ENCODE measurements at places on chromosomes 2 and 18.

- DNase-seq: no peak
These were observed 778 bp downstream of the BBS5 start for GRCh38 chr2:169480079-169480465.

- no peak for DNase-seq
These were observed 82.8 kb downstream of the TEX51 start for GRCh38 chr2:126981476-126981875.

- no peak for DNase-seq
These were observed 176.5 kb upstream of the SOX11 start for GRCh38 chr2:5515693-5516092.

DNA sequence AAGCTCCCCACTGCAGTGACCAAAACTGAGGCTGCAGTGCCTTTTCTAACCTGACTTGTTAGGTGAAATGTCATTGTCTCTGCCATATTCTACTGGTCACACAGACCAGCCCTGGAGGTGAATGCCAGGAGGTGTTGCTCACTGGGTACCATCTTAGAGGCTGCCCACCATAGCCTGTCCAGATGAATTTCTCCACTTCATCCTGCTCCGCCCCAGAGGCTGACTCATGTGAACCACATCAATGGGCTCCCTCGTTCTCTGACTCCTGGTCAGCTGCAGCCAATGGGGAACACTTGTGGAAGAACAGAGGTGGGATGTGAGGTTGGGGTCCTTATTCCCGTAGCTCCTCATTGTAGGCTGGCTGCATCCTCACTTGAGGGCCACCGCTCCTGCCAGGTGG lies 3.4 kb upstream of the NARS1 start:
- DNase-seq: no peak

DNA sequence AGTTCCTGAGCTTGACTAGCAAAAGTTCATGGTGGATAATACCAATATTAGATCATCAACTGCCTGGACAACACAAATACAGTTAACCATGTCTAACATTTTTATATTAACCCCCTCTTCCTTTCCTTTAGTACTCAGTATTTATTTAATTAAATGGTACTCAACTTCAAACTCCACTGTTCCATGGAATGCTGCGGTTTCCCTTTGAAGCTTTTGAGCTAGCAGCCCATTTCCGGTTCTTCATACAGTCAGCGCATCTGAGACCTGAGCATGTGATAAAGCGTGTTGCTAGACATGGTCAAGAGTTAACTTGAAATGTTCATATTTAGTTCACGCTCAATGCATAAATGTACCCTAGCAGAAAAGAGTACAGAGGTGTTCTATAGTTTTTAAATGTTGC lies 278.4 kb downstream of the ALPK2 start:
- DNase-seq: no peak

- DNase-seq: no peak
These were observed 13.4 kb upstream of the HPCAL1 start for GRCh38 chr2:10289352-10289751.

GRCh38 chr2:53877556-53877955 lies 17.8 kb upstream of the GPR75 start:
- no peak for DNase-seq

DNA sequence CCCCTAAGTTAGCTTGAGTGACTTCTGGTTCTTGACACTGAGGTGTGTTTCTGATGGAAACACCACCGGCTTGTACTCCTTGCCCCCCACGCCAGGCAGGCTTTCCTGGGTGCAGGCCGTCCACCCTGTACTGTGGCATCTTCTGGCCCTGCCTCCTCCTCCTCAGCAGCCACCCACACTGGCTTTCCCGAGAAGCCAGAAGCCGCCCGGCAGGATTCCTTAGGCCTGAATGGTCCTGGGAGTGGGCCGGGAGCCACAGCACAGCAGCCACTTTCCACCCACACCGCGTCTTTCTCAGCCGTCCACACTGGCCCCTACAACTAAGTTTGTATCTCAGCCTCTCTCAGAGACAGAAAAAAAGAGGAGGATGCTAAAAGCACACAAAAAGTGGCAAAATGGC lies 2.1 kb upstream of the HSBP1L1 start:
- no peak for DNase-seq

- no peak for DNase-seq
These were observed 805.1 kb downstream of the RNF144A start for GRCh38 chr2:7722212-7722910.

DNA sequence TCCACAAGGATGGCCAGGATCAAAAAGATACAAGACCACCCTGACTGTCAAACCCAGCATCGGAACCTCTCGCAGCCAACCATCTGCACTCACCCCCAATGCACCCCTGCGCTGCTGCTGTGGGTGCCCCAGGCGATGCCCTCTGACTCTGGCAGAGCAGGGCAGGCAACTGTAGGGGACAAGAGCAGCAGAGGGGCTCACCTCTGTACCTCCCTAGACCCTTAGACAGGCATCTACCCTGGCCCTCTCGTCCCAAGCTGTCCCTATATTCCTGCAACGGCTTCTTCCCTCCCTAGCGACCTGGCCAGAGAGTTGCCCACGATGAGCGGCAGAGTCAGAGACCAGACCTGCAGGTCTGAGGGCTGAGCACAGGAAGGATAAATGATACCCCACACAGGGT lies 128.2 kb downstream of the HDAC4 start:
- no peak for DNase-seq

Data from hippocampal formation (tissue), 2 donors.